ENCODE measurements at places on chromosomes 12 and 14.

DNA sequence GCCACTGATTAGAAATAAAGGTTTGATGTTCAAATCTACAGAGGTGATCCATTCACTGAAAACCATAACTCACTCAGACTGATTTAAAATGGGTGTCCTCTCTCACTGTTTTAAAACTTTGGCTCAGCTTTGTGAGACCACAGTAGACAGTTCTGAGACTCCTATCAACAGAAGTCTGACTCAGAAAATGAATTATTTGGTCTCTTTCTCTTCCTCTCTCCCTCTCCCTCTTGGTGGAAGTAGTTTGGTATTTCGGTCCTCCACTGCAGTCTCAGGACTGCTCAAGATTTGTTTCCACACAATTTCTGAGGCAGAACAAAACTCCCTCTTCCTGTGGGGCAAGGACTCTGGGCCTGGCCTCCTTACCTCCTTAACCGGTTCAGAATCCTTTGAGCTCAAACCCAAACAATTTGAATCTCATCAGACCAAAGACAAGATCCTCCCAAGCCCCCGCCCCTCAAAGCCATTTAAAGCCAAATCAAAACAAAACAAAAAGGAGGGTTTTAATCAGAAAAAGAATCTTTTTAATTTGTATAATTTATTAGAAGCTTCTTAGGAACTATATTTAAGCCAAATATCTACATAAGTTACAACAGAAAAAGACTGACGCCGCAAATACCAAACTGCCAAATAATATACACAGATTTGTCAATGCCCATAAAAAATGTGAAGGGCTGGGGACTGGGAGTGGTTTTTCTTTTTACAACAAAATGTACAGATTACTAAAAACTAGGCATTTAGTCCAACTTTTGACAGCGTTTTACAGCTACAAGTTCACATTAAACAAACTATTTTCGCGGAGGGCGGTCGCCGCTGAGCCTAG, 3.9 kb downstream of the NKX2-1 start:
- DNase-seq, result no peak

GRCh38 chr12:95214466-95214865, 2.8 kb downstream of the FGD6 start:
- DNase-seq, result no peak

DNA sequence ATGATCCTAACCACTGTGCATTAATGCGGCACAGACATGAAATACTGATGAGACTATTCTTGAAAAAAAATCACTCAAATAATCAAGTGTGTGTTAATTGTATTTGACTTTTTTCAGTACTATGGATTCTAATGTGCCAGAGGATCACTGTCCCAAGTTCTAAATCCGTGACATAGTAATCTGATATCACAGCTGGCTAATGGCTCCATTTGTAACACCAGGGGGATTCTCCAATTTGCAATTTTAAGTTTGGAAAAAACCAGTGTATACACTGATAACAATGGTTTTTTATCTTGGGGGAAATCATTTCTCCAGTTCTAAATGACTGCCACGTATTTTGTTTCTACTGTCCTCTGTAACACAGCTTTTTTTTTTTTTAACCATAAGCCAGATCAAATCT, 33.0 kb downstream of the MPHOSPH9 start:
- DNase-seq, result no peak

- no peak for DNase-seq
These were observed 337.6 kb upstream of the CLEC14A start for GRCh38 chr14:38593476-38593875.
